ENCODE measurements at places on chromosomes 11 and 22. TPM values are rescaled to one million over a fixed set of nuclear protein-coding genes. Genes with fewer than 3 reads are reported as not detected.

Gene BEST1
- total RNA-seq = 0.15 TPM

DNA sequence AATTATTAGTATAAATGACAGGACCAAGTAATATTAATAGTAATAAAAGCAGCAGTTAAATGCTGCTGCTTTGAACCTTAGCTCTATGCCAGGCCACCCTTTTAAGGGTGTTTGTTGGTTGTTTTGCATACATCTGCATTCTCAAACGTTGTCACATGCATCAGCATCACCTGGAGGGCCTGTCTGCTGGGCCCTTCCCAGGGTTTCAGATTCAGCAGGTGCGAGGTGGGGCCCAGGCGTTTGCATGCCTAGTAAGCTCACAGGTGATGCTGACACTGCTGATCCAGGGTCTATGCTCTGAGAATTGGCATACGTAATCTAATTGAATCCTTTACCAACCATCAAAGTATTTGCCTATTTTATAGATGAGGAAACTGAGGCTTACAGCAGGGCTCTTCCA, 246.5 kb downstream of the CADM1 start:
- no peak overlapping the region for H3K4me3 ChIP-seq
- no peaks in the 10 kb centered on the region for H3K4me1 ChIP-seq
- no peaks in the 10 kb centered on the region for H3K27me3 ChIP-seq
- DNase-seq = no peak
- H3K36me3 ChIP-seq = no peaks in the 10 kb centered on the region

DNA sequence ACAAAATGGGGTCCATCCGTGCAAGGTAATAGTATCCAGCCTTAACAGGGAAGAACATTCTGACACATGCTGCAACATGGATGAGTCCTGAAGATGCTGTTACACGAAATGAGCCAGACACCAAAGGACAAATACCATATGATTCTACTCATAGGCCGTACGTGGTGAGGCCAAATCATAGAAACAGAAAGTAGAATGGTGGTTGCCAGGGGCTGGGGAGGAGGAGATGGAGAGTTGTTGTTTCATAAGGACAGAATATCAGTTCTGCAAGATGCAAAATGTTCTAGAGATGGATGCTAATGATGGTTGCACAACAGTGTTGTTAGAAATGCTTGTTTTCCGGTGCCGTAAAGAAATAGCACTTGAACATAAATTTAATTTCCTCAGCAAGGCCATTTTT, 2.6 kb downstream of the TBX10 start:
- H3K36me3 ChIP-seq = no peaks in the 10 kb centered on the region
- no peaks in the 10 kb centered on the region for H3K4me1 ChIP-seq
- H3K27ac ChIP-seq = no peak overlapping the region
- DNase-seq = no peak

DNA sequence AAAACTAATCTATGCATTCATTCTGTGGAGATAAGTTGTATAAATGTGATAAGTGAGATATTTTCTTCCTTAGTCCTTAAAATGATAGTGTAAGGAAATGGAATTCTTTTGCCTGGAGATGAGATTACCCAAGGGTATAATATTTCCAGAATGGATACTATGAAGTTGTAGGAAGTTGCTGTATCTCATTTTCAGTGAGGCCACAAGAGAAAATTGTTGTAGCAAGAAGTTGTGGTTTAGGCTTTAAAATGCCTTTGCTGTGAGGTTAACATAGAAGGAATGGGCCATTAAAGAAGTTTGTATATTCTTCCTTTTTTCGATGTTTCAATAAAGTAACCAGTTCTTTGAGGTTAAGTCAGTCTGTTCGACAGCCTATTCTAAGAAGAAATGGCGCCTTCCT, 50.7 kb upstream of the LIN7C start:
- no peak for DNase-seq
- H3K4me3 ChIP-seq = no peak overlapping the region
- H3K36me3 ChIP-seq = no peaks in the 10 kb centered on the region
- H3K27me3 ChIP-seq = no peaks in the 10 kb centered on the region

DNA sequence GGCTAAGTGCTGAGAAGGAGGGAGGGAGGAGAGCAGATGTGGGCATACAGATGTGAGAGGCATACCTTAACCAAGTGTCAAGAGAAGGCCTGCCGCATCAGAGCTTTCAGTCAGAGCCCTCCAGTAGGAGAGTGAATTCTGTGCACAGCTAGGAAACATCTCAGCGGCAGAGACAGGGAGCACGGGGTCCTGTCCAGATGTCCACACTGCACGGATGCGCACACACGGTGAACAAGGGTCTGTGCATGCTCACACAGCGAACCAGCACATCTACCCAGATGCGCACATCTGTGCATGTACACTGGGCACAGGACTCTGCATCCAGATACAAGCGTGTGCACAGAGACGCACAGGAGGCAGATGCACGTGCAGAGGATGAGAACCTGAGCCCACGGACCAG, 778.0 kb downstream of the BRD1 start:
- no peak overlapping the region for H3K4me3 ChIP-seq
- H3K4me1 ChIP-seq = no peaks in the 10 kb centered on the region
- no peak for DNase-seq
- no peaks in the 10 kb centered on the region for H3K27me3 ChIP-seq

All from CD4-positive, CD25-positive, alpha-beta regulatory T cell (primary cell).